ENCODE measurements at places on chromosomes 2 and 18.

GRCh38 chr18:52311331-52311730 lies 28.7 kb upstream of the DCC start:
- no peak for DNase-seq

DNA sequence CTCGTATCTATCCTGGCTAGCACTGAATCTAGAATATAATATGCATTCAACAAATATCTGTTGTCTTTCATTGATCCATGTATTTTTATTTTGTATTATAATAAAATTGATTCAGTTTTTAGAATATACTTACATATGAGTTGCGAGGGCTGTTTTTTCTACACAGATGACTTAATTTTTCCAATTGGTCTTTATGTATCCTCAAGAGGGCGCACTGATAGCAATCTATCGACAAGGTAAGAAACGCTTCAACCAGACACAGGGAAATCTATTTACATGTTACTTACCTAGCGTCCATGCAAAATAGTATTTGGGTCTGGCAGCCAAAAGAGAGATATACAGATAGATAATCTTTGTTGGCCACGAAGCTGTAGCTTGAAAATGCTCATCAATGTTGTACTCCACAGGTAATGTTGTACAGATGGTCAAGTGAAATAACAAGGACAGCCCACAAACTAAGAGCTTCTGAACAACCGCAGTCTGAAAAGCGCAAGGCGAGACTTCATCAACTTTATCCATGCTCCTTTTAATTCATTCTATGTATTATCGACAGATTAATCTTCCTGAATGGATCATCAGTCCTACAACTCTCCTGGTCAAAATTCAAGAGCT lies 35.5 kb upstream of the KIDINS220 start:
- DNase-seq = no peak

DNA sequence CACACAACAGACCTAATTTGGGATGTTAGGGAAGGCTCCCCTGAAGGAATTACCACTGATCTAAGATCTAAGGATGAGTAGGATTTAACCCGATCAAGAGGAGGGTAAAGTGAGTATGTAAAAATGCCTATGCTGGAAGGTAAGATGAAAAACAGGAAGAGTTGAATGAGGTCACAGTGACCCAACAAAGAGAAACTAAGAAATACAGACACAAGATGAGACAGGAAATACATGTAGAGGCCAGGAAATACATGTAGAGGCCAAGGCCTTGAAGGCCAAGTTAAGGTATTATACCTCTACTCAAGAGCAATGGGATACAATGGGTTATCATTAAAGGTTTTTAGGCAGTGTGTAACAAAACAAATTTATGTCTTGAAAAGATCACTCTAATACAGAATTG lies 131.6 kb upstream of the TANK start:
- no peak for DNase-seq

DNA sequence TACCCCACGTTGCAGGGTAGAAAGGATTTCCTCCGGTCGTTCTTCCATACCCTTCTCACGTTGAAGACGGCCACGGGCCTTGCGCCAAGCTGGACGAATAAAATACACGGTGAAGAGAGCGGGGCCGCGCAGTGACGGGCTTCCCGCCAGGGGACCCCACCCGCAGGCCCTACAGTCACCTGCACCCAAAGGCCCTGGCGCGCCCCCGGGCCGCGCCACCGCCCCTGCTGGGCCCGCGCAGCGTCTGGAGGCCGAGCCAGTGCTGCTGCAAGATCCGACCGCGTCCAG lies 199 bp downstream of the FBXO15 start:
- no peak for DNase-seq

DNA sequence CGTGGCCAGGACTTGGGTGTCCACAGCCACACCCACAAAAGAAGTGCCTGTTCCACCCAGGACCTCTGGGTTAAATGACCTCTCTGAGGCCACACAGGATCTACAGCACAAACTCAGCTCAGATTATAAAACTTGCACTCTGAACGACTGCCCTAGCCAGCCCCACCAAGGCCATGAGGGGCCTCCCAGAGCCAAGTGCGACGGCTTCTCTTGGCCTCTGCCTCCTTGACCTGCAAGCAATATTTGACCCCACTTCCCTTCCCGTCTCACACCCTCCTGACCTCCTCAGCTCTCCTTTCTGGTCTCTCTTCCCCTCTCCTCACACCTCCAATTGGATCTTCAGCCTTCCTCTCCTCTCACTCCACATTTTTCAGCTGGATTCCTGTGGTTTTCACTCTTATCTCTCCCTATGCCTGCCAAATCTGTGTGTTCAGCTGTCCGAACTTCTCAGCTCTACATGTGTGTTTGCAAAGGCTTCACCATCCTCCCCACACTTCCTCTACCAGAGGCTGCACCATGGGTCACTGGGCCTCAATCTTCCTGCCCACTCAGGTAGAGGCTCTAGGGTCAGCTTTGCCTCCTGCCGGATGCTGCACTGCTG lies 25.3 kb upstream of the STEAP3 start:
- no peak for DNase-seq

GRCh38 chr2:64201151-64201550 lies 56.9 kb upstream of the PELI1 start:
- DNase-seq = no peak

GRCh38 chr18:44841221-44841620 lies 160.5 kb downstream of the SETBP1 start:
- DNase-seq = no peak

- no peak for DNase-seq
These were observed 12.9 kb upstream of the MC5R start for GRCh38 chr18:13810950-13811485.

DNA sequence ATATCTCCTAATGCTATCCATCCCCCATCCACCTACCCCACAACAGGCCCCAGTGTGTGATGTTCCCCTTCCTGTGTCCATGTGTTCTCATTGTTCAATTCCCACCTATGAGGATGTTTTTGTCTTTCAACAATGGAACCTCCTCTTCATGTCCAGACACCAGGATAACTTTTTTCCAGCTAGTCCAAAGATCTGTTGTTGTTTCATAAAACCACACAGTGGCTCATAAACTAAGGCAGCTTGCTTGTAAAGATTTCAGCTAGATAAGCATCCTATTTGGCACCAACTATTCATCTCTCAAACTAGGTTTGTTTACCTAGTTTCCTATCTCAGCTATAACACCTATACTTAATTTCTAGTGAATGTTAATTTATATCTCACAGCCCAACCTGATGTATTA lies 937.7 kb downstream of the TRIB2 start:
- no peak for DNase-seq

DNA sequence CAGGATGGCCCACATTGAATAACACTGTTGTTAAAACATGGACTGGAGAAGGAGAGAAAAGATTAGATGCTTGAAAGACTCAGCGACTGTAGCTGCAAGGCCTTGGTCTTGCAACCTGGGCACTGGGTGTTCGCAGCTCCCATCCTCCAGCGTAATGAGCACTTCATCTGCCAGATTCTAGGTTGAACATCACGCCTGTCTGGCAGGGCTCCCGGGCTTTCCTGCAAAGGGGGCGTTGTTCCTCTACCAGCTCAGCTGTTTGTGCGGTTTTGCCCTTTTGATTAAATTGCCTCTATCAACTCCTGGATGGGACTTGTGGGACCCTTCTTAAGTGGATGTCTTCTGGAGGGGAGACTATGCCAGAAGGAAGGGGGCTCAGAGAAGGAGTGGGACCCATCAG lies 215.4 kb downstream of the KLHL29 start:
- no peak for DNase-seq

DNA sequence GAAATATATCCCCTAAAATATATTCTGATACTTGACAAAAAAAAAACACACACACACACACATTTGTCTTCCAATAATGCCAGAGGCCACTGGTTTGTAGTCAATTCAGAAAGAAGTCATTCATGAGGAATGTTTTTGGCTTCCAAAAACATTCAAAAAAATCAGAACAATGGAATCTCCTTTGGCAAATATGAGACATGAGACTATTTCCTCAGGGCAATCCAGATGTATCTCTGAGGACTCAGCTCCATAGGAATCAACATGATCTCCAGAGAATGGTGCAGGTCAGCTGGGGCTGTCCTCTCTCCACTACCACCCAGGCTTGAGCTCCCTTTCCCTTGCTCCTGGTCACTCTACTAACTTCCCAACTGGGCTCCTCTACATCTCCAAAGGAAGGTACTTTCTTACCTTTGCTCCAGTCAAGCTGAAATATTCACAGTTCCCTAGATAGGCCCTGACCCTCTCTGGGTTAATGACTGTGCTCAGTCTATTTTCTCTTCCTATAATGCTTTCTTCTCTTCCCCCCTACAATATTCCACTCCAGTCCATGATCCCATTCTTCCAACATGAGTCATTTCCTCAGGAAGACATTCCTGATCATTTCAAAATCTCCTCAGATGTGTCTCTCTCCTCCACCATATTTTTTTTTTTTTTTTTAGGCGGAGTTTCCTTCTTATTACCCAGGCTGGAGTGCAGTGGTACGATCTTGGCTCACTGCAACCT lies 145.3 kb downstream of the C1D start:
- DNase-seq = no peak

- no peak for DNase-seq
These were observed 161.0 kb upstream of the TMEM200C start for GRCh38 chr18:6056171-6056910.

DNA sequence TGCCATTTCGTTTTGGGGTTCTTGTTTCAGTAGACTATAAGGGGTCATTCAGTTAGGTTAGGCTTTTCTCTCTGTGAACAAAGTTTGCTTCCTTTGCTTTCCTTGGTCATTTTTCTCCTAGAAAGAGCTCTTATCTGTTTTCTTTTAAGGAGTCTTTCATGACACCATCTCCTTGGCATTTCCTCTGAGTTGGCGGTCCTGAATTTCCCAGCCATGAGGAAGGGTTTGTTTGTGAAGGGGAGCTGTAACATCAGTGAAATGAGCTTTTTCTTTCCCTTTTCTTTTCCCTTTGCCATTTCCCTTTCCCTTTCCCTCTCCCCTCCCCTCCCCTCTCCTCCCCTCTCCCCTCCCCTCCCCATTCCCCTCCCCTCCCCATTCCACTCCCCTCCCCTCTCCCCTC lies 61.7 kb downstream of the MAP4K4 start:
- DNase-seq = no peak

GRCh38 chr2:15559379-15560139 lies 1.6 kb downstream of the NBAS start:
- DNase-seq = no peak

GRCh38 chr2:191174442-191174841 lies 23.6 kb upstream of the STAT4 start:
- DNase-seq = no peak

GRCh38 chr2:84874381-84875212 lies 6.3 kb downstream of the TRABD2A start:
- no peak for DNase-seq

DNA sequence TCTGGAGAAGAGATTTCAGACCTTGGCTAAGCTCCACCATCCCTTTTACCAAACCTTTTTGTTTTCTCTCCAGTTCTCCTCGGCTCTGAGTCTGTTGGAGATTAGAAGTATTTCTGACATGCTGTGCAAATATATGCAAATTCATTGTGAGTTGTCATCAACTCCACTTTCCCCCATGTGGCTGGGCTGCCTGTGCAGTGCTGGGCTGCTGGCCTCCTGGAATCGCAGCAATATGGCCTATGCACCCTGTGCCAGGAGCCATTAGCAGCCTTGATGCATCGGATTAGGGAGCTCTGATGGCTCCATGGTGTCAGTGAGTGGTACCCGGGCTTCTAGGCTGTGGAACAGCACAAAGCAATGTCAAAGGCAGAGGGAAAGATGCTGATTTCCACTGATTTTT lies 80.0 kb downstream of the GPR39 start:
- no peak for DNase-seq

DNA sequence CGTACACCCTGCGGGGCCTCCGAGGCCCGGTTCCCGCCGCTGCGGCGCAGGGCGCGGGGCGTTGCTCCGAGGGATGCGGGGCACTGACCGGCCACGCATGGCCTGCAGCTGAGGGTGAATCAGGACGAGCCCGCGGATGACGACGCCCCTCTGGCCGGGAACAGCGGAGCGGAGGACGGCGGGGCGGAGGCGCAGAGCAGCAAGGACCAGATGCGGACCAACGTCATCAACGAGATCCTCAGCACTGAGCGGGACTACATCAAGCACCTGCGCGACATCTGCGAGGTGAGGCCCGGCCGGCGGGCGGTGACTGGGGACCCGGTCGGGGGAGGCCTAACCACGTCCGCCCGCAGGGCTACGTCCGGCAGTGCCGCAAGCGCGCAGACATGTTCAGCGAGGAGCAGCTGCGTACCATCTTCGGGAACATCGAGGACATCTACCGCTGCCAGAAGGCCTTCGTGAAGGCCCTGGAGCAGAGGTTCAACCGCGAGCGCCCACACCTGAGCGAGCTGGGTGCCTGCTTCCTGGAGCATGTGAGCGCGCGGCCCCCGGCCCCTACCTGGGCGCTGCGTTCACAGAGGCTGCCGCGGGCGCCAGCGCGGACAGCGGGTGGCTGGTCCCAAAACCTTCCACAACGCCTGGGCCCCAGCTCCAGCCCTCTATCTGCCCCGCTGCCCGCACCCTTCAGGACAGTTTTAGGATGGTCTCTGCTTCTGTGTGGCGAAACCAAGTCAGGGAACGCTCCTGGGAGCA lies 53.2 kb downstream of the FAM168B start:
- no peak for DNase-seq

DNA sequence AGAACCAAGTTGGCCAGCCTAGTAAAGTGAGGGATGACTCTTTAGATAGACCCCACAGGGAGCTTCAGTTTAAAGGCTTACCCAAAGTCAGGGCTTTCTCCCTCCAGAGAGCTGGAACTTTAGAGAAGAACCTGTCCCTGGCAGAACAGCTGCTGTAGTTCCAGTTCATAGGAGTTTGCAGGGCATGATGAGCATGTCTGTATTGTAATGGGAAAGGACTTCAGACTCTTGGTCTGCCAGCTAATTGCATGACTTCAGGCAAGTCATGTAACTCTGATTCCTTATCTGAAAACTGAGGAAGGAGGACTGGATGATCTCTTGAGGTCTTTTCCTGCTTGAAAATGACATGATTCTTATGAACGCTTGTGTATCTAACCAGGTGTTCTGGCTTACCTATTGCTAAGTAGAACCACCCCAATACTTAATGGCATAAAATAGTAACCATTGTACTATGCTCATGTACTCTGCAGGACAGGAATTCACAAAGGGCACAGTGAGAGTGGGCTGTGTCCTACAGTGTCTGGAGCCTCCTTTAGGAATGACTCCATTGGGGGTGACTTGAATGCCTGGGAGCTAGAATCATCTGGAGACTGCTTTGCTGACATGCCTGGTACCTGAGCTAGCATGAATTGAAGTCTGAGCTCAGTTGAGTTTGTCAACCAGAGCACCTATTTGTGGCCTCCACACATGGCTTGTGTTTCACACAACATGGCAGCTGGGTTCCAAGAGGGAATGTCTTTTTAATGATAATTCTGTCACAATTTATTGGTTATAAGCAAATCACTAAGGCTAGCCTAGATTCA lies 18.9 kb downstream of the SP5 start:
- DNase-seq = no peak

- no peak for DNase-seq
These were observed 34.9 kb upstream of the CD302 start for GRCh38 chr2:159832858-159833257.

DNA sequence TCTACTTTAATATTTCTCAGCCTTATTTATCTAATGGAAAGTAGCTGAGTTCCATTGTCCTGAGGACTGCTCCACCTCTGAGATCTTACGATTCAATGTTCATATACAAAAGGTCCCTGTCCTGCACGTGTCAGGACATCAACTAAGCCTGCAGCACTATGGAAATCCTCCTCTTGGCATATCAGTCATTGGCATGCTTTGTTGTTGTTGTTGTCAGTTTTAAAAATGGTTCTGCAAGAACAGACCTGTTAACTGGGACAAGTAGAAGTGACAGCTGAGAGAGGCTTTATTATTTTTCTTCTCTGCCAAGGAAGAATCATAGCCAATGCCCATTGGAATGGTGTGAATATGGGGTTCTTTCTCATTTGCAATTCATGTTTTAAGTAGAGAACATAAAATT lies 450.1 kb upstream of the PKDCC start:
- DNase-seq = no peak
